ENCODE measurements at places on chromosomes 2 and 18.

DNA sequence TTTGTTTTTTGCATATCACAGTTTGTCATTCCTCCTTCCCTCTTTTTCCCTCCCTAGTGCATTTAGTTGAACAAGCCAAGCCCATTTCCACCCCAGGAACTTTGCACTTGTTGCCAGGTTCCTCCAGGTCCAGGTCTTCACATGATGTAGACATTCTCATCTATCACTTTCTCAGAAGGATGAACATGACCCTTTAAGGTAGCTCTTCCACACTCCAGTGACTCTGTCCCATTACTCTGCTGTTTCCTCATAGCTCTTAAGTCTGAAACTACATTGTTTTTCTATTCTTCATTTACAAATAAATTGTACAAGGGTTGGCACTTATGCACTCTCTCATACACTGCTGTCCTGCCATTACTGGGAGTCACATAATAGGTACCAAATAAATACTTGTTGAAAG, 6.1 kb downstream of the KYNU start:
- DNase-seq = no peak

- no peak for DNase-seq
These were observed 78.2 kb upstream of the SMAD7 start for GRCh38 chr18:49028801-49029506.

GRCh38 chr2:16413285-16413684, 252.3 kb downstream of the CYRIA start:
- no peak for DNase-seq

DNA sequence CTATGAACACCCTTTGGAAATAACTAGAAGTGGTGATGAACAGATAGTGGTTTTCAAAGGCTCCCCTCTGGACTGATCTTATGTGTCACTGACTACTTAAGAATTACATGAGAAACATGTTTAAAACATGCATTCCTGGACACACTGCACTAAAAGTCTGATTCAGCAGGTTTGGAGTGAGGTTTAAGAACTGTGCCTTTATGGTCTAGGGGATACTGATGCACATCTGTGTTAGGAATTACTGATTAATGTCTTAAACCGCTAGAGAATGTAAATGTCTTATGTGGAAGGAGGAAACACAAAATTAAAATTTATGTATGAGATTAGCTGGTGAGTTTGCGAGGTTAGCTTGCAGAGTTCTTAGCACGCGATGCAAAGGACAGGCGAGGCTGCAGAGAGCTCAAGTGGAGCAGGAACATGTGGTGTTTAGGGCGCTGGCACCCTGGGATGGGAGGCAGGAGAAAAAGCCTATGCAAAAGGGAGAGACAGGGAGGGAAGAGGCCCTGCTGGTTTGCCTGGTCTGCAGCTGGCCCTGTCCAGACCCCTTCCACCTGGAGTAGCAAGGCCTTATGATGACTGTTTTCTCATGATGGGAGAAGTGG, 11.7 kb downstream of the SH3YL1 start:
- DNase-seq = no peak

DNA sequence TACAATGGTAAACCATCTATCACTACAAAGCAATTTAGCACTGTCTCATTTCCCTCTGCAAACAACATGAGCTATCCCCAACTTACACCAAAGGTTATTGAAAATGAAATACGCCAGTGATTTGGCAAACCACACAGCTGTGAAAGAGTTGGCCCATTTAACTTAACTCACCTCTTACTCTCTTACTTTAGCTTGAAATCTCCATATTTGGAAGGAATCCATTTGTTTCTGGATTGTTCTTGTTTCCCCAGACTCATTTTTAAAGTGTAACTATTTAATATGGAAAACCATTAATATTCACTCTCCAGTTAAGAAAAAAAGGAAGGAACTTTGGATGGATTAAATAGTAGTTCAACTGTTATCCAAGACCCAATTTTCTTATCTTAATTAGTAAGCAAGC, 93.7 kb upstream of the TRIB2 start:
- DNase-seq = no peak

DNA sequence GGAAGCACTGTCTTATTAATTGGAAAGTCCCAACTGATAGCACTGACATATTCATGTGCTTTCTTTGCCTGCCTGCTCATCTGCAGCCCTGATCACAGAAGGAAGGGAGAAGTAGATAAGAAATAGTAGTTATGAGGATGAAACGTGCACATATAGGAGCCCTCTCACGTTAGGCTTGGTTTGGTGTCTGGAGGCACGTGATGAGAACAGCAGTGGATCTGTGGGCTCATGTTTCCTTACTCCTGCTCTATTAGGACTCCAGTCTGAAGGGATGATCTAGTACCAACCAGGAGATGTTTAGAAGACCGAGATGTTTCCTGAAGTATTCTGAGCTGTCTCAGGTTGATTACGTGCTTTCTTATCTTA, 84.9 kb downstream of the MAP4K4 start:
- DNase-seq = no peak

DNA sequence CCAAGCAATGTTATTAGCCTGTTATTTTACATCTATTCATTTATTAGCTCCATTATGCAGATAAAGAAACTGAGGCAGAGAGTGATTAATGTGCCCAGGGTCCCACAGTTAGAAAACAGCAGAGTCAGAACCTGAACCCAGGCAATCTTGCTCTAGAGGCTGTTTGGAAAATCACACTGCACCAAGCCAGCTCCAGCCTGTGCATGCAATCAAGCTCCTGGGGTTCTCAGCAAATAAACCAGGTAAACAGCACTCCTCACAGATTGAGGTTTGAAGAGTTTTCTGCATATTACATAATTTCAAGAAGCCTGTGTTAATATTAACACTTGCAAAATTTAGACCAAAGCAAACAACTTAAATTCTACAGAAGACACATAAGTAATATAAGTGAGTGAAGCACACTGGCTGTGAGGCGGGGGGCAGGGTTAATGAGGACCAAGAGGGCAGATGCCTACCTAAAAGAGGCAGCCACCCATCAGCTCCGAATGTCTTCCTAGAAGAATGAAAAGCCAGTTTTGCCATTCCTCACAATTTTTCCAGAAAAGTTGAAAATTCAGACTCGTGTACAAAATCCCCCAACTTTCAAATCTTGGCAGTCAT, 35.4 kb downstream of the CACNB4 start:
- no peak for DNase-seq

- DNase-seq = no peak
These were observed 19.3 kb upstream of the CD28 start for GRCh38 chr2:203687165-203687564.

- no peak for DNase-seq
These were observed 107.1 kb downstream of the TSHZ1 start for GRCh38 chr18:75317703-75318102.

GRCh38 chr18:63889626-63890025, 2.1 kb downstream of the SERPINB2 start:
- DNase-seq = no peak

GRCh38 chr2:226873826-226874225, 38.0 kb downstream of the RHBDD1 start:
- no peak for DNase-seq

DNA sequence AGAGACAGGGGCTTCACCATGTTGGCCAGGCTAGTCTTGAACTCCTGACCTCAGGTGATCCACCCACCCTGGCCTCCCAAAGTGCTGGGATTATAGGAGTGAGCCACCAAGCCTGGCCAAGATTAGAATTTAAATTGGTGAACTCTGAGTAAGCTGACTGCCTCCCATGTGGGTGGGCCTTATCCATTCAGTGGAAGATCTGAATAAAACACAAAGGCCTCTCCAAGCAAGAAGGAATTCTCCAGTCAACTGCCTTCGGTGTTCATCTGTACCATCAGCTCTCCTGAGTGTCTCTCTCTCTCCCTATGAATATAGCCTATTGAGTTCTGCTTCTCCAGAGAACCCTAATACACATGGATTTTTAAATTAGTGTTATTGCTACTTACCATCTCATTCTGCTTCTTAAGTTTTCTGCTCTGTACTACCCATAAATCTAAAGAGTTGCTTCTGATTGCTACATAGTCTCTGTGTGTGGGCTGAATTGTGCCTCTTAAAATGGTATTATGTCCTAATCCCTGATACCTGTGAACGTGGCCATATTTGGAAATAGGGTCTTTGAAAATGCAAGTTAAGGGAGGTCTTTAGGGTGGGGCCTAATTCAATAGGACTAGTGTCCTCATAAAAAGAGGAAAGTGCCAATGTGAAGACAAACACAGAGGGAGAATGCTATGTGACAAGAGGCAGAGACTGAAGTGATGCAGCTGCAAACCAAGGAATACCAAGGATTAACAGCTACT, 36.3 kb downstream of the FBXO11 start:
- no peak for DNase-seq

DNA sequence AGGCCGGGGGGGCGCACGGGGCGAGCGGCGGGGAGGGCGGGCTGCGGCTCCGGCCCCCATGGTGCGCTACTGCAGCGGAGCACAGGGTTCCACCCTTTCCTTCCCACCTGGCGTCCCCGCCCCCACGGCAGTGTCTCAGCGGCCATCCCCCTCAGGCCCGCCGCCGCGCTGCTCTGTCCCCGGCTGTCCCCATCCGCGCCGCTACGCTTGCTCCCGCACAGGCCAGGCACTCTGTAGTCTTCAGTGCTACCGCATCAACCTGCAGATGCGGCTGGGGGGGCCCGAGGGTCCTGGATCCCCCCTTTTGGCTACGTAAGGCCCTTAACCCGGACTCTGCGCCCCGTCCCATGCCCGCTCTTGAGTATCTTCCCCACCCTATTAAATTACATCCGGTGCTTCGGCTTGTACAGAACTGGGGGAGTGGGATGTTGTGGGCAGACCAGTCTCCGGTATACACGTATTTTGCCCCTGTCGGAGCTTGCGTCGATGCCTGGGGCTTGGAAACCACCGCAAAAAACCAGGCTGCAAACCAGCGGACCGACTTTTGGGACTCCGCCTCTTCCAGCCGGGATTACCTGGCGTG, 598 bp upstream of the WBP1 start:
- no peak for DNase-seq

DNA sequence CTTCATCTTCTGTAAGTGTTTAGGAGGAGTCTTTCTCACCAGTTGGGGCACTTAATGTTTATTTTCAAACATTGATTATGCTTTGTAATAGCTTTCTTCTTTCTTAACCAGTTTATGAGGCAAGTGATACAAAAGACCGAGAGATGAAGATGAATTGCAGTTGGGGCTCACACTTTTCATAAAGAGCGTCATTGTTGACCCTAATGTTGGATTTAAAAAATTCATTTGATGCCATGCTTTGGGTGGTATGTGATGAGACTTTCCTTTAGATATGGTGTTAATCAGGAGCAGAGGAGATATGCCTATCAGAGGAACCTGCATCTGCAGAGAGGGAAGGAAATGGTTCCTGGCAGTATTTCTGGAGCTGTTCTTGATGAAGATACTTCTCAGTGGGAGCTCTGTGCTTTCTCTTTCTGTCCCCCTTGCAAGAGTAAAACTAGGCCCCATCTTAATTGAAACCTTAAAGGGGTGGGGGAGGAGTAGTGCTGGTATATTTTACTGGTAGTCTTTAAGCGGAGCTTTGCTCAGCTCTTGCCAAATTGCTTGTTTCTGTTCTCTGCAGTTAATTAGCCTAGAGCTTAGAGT, 2.3 kb downstream of the EML4 start:
- DNase-seq = no peak

DNA sequence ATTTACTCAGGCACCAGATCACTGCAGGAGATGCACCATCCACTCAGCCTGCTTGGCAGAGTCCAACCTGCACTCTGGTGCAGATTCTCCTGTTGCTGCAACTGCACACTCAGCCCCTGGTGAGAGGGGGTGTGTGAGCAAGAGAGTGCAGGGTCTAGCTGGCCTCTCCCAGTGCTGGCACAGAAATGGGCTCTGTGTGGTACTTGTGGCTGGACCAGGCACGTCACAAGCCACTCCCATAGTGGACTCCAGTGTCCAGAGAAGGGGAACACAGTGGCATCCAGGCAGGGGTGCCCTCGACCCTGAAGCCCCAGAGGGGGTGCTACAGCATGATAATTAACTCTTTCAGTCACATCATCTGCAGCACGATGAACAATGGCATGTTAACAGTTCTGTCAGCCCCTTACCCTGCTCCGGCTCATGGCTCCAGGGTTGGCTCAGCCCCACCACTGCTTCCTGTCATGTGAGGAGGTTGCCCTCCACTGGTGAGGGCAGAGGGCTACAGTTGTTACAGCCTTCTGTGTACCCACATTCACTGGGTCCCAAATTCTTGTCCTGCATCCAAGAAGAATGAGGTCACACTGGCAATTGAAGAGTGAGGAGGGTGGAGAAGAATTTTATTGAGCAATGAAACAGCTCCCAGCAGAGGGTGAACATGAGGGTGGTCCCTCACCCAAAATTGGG, 135.7 kb downstream of the EVA1A start:
- DNase-seq = no peak

GRCh38 chr2:224155896-224156295, 116.8 kb upstream of the SERPINE2 start:
- DNase-seq = no peak

DNA sequence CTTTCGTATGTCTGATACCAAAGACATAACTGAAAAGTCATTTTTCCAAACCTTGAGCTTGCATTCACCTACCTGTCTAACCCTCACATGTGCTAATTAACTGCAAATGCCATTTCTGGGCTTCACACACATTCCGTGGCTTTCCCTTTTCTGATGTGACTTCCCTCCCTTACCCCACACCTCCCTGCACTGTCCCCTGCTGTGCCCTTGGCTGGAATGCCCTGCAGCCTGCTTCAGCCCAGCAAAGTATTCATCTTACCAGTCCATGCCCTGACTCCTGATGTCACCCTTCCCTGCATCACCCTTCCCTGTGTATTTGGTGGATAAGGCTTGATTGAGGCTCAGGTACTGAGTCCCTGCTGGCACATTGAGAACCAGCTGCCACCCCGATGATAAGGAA, 12.2 kb downstream of the RETSAT start:
- DNase-seq = no peak

- DNase-seq = no peak
These were observed 63.7 kb downstream of the VIL1 start for GRCh38 chr2:218482651-218483050.

DNA sequence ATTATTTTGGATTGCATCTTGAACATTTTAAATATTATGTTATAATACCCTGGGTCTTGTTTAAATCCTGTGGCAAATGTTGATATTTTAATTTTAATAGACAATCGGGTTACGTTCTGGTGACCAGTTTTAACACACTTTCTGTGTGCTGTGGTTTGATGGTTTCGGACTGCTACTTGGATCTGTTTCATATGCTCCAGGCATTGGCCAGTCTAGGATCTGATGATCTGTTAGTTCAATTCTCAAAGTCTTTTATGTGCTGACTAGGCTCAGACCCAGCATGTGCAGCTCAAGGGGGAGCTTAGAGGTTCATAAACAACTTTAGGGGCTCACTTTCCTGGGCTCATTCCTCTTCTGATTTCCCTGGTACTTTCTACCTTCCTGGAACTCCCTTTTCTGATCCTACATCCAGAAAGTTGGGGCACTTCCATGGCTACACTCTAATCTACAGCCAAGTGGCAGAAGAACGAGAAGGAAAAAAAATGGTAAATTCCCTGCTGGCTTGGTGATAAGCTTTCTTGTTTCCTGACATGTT, 5.0 kb upstream of the ZBTB14 start:
- DNase-seq = no peak

- no peak for DNase-seq
These were observed 159.7 kb upstream of the FBXO11 start for GRCh38 chr2:48066000-48066399.

DNA sequence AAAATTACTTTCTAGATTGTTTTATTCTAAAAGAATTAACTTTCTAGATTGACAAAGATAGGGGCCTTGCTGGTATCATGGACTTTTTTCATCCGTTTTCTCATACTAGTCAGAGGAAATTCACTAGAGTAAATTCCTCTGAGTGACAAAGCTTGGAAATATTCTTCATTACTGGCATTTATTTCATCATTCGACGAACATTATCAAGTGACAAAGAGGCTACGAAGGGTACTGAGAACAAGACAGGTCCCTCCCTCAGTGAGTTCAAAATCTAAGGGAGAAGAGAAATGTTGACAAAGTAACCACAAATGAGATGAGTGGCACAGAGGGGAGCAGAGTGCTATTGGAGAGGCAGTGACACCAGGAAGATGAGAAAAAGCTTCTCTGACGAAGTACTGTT, 4.3 kb downstream of the EPG5 start:
- DNase-seq = no peak
